Activated CD4-positive, alpha-beta T cell treated with anti-CD3 and anti-CD28 coated beads, Interleukin-2, Interleukin-6, amounts not matched to agents 100 ng/mL and 50 ng/mL, durations not matched to agents 16 hours and 8 hours (primary cell): ENCODE measurements at places on chromosomes 7 and 10.

DNA sequence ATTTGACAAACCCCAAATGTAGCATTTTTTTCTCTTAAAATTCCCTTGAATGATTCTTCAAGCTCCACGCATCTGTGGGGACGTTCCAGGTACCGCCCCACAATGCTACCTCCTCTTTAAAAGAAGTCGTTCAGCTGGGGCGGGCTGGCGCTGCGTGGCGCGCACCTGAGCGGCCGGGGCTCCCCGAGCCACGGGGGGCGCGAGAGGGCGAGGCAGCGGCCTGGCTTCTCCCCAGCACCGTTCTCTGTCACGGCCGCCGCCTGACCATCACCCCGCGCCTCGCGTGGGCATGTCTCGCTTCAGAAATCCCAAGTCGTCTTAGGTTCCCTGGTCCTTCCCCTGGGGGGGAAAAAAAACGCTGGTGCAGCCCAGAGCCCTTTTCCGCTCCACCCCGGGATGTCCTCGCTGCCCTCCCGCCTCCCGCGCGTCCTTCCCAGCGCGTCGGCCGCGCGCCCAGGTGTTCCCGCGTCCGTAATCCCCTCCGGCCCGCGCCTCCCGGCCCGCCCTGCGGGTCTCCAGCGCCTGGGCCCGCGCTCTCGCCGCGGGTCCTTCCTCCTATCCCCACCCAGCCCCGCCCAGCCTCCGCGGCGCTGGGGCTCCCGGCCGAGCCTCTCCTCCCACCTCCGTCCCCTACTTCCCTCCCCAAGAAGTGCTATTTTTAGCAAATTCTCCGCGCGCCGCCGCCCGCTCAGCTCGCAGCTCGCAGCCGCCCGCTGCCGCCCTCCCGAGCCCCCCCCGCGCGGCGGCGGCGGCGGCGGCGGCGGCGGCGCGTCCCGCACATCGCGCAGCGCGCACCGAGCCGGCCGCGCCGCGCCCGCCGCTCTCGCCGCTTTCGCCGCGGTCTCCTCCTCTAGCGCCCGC is 58.7 kb upstream of the PRPS1L1 start:
- DNase-seq = no peak

GRCh38 chr7:77759294-77759889 is 38.8 kb downstream of the TMEM60 start:
- peak; percentile 81 for DNase-seq

GRCh38 chr7:12490107-12490688 is 80.3 kb upstream of the SCIN start:
- peak; percentile 11 for DNase-seq

- no peak for DNase-seq
Observed at GRCh38 chr10:1378473-1378872, 322.3 kb downstream of the WDR37 start.

GRCh38 chr10:5511231-5511884 is 12.0 kb upstream of the CALML5 start:
- no peak for DNase-seq

- no peak for DNase-seq
Observed at GRCh38 chr7:2016021-2016631, 216.6 kb downstream of the MAD1L1 start.

DNA sequence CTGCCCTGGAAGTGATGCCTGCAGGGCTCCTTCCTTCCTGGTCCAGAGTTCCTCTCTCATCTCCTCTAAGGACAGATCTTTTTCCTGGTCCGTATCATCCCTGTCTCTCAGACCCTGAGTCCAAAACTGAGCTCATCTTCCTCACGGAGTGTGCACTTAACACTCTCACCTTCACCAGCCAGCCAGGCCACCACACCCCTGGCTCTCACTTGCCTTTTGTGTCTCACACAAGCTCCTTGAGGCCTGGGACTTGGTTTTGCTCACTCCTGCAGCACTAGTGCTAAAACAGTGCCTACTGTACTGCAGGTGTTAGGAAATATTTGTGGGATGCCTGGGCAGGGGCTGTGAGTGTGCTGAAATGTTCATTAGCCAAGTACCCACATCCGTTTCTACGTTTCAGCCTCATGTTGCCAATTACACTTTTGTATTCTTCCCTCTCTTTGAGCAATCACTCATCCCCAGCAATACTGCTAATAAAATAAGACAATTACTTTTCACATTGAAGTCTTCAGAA is 21.4 kb upstream of the PARP12 start:
- no peak for DNase-seq

GRCh38 chr10:49397036-49397999 is 1.4 kb upstream of the DRGX start:
- DNase-seq = no peak

- no peak for DNase-seq
Observed at GRCh38 chr7:101100858-101101847, 15.9 kb downstream of the TRIM56 start.
